ENCODE measurements at places on chromosomes 4 and X. TPM values are rescaled to one million over a fixed set of nuclear protein-coding genes. Genes with fewer than 3 reads are reported as not detected.

DNA sequence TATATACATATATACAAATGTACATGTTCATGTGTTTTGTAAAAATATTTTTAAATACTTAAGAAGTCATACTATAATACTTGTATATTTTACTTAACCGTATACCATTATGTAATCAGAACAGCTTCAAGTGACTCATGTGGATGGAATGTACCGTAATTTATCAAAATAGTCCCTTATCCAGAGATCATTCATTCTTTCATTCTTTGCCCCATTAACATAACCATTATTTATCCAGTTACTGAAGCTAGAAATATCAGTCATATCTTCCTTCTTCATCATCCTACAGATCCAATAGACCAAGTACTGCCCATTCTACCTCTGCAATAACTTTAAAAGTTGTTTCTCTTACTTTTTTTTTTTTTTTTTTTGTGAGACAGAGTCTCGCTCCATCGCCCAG lies 164.2 kb downstream of the MAB21L2 start:
- DNase-seq = no peak

DNA sequence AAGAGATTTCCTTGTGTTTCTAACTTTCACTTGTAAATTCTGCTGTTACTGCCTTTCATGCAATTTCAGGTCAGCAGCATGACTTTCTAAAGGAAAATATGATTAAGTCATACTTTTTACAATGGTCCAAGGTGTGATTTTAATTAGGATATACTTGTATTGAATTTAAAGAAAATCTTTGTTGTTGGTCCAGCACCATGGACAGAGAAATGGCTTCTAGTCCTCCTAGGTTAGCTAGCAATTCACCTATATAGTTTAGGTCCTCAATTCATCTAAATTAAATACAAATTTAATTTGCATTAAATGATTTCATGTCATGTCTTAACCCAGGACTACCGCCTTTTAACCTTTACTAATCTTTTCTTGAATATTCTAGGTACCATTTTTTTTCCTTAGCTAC lies 304.9 kb upstream of the RPS6KA3 start:
- DNase-seq = no peak

DNA sequence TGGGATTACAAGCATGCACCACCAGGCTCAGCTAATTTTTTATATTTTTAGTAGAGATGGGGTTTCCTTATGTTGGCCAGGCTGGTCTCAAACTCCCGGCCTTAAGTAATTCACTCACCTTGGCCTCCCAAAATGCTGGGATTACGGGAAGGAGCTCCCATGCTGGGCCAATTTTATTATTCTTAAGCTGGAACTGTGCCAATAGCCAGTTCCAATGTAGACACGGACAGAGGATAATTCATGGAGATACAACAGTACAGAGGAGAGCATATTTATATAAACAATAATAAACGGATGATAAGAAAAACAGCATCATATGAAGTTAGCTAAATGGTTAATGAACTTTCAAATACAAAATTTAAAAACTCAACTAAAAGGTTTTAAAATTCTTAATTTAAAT lies 87.8 kb downstream of the PPA2 start:
- DNase-seq = no peak

GRCh38 chr4:90078440-90078839 lies 48.8 kb upstream of the CCSER1 start:
- no peak for DNase-seq

GRCh38 chr4:185096032-185096653 lies 46.9 kb upstream of the SLC25A4 start:
- peak; percentile 60 for DNase-seq

GRCh38 chr4:54281054-54281766 lies 52.1 kb downstream of the PDGFRA start:
- no peak for DNase-seq

DNA sequence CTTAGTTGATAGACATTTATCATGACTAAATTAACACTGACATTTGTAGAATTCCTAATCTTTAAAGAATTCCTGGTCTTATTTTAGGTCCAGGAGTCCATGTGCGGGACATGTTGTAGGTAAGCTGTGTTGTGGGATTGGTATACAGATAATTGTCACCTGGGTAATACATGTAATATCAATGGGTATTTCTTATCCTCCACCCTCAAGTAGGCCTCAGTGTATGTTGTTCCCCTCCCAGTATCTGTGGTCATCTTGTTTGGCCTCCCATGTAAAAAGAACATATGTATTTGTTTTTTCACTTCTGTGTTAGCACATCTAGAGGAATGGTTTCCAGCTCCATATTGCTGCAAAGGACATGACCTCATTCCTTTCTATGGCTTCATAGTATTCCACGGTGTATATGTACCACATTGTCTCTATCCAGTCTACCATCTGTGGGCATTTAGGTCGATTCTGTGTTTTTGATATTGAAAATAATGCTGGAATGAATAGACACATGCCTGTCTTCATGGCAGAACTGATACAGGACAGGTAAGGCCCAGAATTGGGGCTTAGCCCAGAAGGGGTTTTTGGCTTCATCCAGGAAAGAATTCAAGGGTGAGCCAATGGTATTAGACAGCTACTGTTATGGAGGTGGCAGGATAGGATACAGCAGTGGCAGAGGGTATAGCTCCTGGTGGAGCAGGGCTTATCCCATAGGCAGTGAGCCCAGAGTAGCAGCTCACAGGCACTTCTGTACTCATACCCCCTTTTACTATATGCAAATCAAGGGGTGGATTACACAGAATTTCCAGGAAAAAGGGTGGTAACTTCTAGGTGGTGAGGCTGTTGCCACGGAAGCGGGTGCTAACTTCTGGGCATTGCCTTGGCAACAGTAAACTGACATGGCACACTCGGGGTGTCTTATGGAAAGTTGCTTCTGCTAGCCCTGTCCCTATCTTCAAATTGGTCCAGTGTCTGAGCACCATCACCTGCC lies 66.1 kb upstream of the WDR1 start:
- no peak for DNase-seq

DNA sequence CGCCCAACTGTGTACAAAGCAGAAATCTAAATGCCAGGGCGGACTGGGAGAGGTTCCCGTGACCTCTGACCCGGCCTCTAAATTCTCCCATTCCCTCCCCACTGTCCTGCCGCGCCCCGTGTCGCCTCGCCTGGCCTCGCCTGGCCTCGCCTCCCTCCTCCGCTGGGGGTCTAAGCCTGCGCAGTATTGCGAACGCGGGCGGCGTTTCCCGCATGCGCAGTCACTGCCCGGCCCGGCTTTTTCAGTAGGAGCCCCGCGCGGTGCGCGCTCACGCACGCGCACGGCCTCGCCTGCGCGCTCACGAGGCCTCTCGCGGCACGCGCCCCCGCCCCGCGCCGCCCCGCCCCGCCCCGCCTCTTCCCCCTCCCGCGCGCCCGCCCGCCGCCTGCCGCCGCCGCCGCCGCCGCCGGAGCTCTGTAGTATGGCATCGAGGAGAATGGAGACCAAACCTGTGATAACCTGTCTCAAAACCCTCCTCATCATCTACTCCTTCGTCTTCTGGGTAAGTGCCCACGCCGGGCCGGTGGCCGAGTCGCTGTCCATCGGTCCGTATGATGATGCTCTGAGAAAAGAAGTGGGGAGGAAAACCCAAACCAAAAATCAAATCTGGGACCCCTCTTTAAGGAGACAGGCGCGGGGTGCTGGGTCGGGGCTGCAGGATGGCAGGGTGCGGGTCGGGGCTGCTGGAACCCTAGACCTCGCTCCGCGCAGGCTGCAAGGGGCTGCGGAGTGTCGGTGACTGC lies at the start of gene TSPAN7:
Gene TSPAN7 (plus strand): TSS at position 417 of the 743 bp plus-strand sequence. CDS start 5 bp downstream, at position 422.
- DNase-seq = peak; percentile 89

DNA sequence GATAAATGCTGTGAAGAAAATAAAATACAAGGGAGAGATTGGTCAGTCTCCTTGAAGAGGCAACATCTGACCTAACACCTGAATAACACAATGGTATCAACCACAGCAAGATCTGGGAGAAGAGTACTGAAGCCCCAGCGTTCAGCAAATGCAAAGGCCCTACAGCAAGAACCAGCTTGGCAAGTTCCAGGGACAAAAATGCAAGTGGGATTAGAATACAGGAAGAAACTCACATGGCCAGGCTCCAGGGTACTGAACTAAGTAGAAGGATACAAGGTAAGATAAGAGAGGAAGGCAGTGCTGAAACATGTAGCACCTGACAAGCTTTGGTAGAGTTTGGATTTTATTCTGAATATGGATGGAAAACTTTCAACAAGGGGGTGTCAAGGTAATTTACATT lies 3.6 kb downstream of the SMIM14 start:
- DNase-seq = no peak

- peak; percentile 90 for DNase-seq
Observed at GRCh38 chr4:99946356-99947189, at the start of gene DNAJB14. Gene DNAJB14 (minus strand): TSS chr4:99946618. CDS start chr4:99946571, 47 bp downstream.

DNA sequence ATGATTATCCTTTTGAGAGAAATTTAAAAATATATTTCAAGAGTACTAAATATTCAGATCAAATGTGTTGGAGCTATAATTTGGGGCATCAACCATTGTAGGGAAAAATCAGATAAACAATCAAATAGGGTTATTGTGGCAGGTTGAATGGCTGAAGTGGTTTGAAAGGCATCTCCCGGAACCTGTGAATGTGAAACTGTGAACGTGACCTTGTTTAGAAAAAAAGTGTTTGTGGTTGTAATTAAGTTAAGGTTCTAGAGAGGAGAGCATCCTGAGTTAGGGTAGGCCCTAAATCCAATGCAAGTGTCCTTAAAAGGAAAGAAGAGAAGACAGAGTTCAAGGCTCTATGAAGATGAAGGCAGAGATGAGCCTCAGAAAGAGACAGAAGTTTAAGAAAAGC lies 37.4 kb downstream of the ADGRA3 start:
- no peak for DNase-seq

GRCh38 chrX:41705680-41706374 lies 17.1 kb downstream of the GPR34 start:
- DNase-seq = no peak

- DNase-seq = no peak
Observed at GRCh38 chrX:106168107-106168506, at the start of gene PWWP3B. Gene PWWP3B (plus strand): TSS chrX:106168305. CDS start chrX:106205433, 37,128 bp downstream.

DNA sequence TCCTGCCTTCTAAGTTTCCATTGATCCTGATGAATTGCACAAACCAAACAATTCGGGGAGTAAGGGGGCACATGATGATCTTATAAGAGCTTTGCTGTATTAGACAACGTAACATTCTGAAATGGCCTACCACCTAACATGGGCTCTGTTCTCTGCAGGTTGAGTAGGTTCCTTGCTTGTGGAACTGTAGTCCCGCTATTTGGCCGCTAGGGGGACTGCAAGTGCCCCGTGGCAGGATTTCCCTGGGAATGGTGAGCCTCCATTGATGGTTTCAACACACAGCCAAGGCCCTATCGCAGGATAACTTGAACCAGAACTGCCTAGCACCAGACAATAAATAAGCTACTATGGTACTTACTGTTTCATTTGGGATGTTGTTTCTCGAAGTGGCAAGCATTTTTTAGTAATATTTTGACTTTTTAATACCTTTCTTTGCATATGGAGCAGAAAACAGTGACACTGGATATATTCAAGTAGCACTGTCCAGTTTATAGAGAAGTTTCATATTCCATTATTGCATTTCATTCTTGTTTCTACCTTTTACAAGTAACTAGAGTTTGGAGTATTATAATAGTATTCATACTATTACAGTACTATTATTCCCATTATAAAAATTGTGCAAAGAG lies 11.9 kb downstream of the AR start:
- peak; percentile 45 for DNase-seq

- DNase-seq = no peak
Observed at GRCh38 chrX:84320614-84321013, 132.6 kb upstream of the RPS6KA6 start.

ATP2B3 gene
- polyA plus RNA-seq = 0.18 TPM

PCYT1B gene
- polyA plus RNA-seq = 3.1 TPM

RAB40A gene
- polyA plus RNA-seq = 0.58 TPM

MND1 gene
- polyA plus RNA-seq = 2.4 TPM

MGAT4D gene
- polyA plus RNA-seq = not detected

GLOD5 gene
- not detected for polyA plus RNA-seq

ALPK1 gene
- polyA plus RNA-seq = 4.5 TPM

SORBS2 gene
- 3.1 TPM for polyA plus RNA-seq

UGT8 gene
- not detected for polyA plus RNA-seq

MAGEA8 gene
- 0.15 TPM for polyA plus RNA-seq

PPARGC1A gene
- 0.06 TPM for polyA plus RNA-seq

CLDN22 gene
- polyA plus RNA-seq = not detected

DRP2 gene
- polyA plus RNA-seq = 0.21 TPM

SERTM2 gene
- 0.12 TPM for polyA plus RNA-seq

TIGD4 gene
- polyA plus RNA-seq = 0.28 TPM

MMRN1 gene
- not detected for polyA plus RNA-seq

BGN gene
- polyA plus RNA-seq = 28.9 TPM

Measured in SK-N-SH (cell line).